Activated CD8-positive, alpha-beta memory T cell treated with anti-CD3 and anti-CD28 coated beads for 1 hour (primary cell): ENCODE measurements at places on chromosomes 3 and 15.

GRCh38 chr3:71564361-71564760, 19.2 kb downstream of the FOXP1 start:
- DNase-seq: no peak

DNA sequence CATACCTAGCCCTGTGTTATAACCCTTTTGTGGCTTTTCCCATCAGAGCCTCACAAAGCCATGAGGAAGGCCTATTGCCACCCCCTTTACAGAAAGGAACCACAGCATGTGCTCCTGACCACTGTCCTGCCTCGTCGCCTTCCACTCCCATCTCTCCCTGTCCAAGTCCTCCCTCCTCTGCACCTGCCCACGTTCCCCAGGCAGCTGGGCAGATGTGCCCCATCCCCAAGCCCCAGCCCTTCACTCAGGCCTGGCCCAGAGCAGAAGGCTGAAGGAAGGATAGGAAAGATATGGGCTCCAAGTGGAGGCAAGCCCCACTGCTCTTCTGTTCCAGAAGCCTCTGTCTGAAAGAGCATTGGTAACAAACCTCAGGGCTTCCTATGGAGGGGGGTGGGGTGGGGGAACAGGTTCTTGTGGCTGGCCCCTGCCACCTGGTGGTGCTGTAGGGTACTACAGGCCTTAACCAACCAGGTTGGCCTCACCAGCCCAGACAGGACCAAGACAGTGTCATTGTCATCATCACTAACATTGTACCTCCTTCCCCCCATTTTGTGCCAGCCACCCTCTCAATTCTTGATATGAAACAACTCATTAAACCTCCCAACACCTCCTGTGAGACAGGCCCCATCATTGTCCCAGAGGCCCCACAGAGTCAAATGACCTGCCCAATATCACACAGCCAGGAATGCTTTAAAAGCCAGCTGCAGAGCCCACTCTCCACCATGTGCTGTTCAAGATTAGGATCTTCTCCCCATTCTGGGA, 10.0 kb downstream of the POC1A start:
- peak; percentile 75 for DNase-seq

DNA sequence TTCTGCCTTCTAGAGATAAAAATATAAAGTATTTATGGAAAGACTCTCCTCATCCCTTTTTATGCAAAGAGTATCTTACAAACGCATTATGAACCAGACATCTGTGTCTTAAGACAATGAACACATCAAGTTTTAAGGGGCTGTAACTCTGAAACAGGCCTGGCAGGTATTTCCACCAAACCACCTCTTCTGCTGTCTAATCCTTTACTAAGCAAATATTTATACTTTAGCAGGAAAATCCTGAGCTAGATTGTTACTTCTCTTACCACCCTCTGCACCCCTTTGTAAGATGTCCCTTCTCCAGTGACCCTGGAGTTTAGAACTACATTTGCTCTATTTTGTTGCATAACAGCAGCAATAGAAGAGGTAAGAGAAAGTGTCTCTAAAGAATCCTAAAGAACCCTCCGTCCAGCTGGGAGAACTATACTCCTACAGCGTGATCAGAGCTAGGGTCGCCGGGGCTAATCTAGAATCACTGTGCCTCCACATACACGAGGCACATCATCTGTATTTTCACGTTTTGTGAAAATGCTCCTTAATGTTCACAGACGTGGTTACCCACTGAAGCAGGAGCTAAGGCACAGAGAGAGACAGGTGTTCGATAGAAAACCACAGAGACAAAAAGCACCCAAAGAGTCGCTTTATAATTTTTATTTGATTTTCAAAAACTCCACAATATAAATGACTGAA, 129.6 kb downstream of the FOXP1 start:
- DNase-seq: no peak

DNA sequence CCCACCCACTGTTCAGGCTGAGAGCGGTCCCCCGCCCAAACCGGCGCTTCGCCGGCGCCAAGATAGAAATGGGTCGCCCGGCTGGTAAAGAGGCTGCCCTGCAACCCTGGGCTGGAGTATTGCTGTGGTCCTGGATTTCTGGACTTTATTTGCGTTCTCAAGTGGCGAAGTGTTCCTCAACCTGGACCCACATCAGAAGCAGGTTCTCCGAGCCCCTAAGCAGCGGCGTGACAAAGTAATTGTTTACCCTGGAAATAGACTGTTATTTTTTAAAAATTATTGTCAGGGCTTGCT, 481 bp upstream of the DYNC1LI1 start:
- DNase-seq: no peak

- no peak for DNase-seq
These were observed 95.2 kb downstream of the PLSCR2 start for GRCh38 chr3:146374146-146374545.

- DNase-seq: no peak
These were observed 22.7 kb upstream of the EPHB3 start for GRCh38 chr3:184538666-184539431.

DNA sequence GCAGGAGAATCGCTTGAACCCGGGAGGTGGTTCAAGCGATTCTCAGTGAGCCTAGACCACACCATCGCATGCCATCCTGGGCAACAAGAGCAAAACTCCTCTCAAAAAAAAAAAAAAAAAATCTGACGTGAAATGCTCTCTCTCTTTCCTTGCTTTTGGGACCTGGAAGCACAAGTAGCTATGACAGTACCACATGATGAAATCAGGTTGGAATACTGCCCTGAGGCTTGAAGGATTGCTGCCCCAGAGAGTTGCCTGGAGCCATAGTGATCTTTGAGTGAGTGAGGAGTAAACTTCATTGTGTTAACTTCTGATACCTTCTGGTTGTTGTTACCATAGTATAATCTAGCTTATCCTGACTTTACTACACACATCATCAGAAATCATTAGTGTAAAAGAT, 23.3 kb downstream of the AKAP13 start:
- no peak for DNase-seq
